CD8-positive, alpha-beta memory T cell (primary cell): ENCODE measurements at places on chromosomes 3 and 15. TPM values are rescaled to one million over a fixed set of nuclear protein-coding genes. Genes with fewer than 3 reads are reported as not detected.

DNA sequence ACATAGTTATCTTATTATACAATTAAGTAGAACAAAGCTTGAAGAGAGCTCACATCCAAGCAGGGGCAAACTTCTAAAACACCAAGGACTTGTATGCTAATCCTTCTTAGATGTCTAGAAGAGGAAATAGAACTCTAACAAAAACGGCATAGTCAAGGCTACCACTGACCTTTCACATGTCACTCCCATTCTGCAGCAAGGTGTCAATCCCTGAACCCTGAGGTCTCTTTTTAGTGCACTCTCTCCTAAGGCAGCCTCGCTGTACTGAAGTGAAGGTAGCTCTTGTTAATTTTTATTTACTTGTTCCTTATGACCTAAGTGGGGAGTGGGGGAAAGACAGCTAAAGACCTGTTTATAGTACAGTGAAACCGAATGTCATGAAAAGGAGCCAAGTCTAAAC lies 506.5 kb downstream of the FOXP1 start:
- no peak for DNase-seq

DNA sequence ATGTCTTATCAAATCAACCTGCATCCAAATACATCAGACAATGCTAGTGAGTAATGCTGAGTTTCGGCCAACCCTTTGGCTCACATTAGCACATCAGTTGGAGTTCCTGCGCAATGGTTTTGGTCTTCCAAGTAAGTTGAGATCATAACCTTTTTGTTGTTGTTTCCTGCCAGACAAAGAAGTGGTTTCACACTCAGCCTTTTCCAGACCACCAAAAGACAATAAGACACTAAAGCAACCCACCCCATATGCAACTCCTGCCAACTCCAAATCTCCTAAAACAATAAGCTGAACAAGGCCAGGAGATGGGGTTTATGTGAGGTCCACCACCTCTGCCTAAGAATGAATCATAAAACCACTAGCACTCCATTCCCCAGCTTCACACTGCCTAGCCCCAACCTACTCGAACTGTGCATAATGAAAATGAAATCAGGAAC lies 177.0 kb downstream of the ERC2 start:
- DNase-seq = no peak

GRCh38 chr3:129745253-129745652 lies 138.8 kb upstream of the PLXND1 start:
- DNase-seq = no peak

DNA sequence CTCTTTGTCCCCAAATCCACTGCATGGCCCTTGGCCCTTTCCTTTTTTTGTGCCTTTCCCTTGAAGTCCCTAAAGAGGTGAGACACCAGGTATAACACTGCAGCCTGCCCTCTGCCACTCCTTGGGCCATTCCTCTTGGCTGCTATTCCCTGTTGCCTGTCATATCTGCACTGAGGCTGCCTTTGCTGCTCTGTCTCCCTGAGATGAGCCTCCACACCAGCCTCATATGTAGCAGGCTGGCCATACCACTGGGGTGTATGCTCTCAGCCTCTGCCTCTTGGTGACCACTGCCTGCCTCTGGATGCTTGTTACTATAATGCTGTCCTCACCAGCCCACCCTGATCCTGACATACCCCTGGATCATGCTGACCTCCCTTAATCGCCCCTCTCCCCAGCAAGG lies 252.0 kb downstream of the CLSTN2 start:
- DNase-seq = no peak

- no peak for DNase-seq
Observed at GRCh38 chr3:187207624-187208023, 10.3 kb downstream of the RTP1 start.

Gene LIPH
- not detected for total RNA-seq
